ENCODE measurements at places on chromosomes 13 and 19.

GRCh38 chr13:77349365-77349764, 22.5 kb upstream of the MYCBP2 start:
- no peak for DNase-seq

- peak; percentile 86 for DNase-seq
These were observed at the start of gene TGFB1 for GRCh38 chr19:41353466-41354342. TSS of gene TGFB1 (minus strand) at chr19:41353922. CDS start at chr19:41353044, 878 bp downstream.

DNA sequence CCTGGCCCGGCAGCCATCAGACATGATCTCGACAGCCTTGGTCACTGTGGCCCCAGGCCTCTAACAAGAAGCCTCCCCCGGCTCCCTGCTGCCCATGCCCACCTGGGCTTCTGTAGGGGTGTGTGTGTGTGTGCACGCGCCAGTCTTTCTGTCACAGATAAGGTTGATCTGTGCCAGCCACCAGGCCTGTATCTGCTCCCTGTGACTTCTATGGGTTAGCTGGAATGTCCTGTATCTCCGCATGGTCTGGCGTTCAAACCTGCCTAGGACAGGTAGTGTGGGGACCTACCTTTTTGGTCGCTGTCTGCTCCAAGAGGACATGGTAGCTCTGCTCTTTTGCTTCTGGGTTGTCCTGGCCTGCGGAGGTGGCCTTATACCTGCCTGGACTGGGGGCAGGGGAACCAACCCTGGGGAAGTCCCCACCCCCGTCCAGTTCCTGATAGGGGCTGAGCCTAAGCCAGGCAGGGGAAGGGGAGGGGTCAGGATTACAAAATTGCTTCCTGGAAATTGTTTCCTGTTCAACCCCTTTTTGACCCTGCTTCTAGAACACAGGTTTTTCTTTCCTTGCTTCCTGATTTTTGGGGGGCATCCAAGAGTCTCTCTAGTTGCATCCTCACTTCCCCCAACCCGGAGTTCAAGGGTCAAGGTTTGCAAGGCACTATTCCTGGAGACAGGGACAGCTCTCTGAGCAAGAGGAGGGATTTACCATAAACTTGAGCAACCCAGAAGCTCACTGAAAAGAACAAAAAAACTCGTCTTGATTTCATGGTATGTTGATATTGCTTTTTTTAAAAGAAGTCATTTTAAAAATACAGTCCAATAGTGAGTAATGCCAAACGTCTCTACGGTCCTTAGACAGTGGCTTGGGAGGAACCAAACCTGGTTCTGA, at the start of gene LRG1:
LRG1 (minus strand) TSS at position 344 of the 889 bp plus-strand sequence; CDS start at position 321, 23 bp downstream.
- peak; percentile 54 for DNase-seq

- DNase-seq: no peak
These were observed 440.4 kb downstream of the COG6 start for GRCh38 chr13:40095695-40096356.

DNA sequence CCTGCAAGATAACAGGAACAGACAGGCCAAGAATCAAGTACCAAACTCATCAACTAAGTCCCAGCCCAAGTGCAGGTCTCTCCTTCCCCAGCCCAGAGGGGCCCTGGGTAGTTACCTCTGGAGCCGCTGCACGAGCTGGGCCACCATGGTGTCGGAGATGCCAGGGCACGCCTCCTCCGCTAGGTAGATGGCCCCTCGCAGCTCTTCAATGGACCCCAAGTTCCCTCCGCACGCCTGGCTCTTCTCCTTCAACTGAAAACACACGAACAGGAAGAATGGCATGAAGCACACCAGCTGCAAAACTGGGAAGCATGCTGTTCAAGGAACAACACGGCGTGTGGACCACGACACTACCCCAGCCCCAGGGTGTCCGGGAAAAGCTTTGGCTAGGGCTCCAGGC, 119.9 kb downstream of the STK24 start:
- no peak for DNase-seq

DNA sequence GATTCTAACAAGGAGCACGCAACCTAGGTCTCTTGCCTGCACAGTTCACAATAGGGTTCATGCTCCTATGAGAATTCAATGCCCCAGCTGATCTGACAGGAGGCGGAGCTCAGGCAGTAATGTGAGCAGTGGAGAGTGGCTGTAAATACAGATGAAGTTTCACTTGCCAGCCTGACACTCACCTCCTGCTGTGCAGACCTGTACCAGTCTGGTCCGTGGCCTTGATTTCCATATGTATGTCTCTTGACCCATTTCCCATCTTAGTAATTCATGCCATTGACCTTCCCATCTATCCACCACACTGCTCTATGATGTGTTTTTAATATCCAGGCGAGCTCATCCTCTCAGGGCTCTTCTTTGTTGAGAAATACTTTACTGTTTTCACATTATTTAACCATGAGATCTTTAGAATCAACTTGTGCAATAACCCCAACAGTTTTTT, 95.2 kb downstream of the LRCH1 start:
- DNase-seq: peak; percentile 65

- peak; percentile 94 for DNase-seq
These were observed 12.8 kb downstream of the LTBP4 start for GRCh38 chr19:40613690-40614621.

DNA sequence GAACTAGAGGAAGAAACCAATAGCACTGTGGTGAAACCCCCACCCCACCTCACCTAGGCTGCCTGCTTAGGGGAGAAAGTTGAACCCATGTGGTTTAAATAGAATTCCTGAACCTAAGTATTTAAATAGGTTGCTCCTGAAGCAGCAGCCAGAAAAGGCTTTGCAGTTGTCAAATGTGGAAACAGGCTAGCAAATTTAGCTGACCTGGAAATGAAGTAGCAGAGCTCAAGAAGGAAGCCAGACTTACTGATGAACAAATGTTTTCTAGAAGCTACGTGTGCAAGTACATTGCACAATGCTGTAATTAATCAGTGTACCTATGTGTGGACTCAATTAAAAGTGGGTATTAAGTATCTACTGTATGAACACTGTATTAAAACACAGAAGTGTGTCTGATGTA, 61.3 kb downstream of the SCEL start:
- no peak for DNase-seq

DNA sequence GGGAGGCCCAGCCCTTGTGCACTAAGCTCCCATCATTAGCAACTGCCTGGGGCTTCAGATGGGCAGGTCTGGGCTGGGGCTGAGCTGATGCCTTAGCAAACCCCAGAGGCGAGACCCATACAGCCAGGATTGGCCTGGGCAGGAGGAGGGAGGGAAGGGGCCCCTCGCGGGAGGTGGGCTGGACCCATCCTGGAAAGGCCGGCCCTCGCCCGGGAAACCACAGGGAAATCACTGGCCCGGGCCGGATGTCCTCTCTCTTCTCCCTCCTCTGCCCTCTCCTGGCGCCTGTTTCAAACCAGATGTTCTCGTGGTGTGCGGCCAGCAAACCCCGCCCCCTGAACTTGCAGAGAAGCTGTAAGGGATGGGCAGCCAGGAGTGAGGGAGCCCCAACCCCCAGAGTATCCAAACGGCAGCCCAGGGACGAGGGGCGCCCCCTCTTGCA, 43.1 kb downstream of the TMEM255B start:
- DNase-seq: peak; percentile 84

DNA sequence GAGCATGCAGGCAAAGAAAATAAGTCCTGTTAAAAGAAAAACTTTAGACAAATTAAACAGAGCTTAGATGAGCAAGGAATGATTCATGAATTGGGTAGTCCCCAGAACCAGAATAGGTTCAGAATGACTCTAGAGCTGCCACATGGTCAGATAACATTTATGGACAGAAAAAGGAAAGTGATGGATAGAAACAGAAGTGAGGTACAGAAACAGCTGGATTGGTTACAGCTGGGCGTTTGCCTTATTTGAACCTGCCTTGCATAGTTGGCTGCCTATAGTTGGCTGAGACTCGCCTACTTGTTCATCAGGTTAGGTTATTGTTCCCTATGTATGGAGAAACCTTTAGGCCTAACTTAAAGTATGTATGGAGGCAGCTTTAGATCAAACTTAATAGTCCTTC, 35.4 kb downstream of the WDFY2 start:
- DNase-seq: no peak

Measured in GM23338 (cell line).